Smooth muscle cell of the pulmonary artery (primary cell): ENCODE measurements at places on chromosomes 7 and 10. TPM values are rescaled to one million over a fixed set of nuclear protein-coding genes. Genes with fewer than 3 reads are reported as not detected.

The CCL24 gene
- not detected in 2 replicates for total RNA-seq

The FOXI2 gene
- total RNA-seq = not detected in 2 replicates

The ZC3HAV1 gene
- 39.7 and 42.8 TPM in 2 replicates for total RNA-seq

The CFTR gene
- total RNA-seq = not detected in 2 replicates

The CRTAC1 gene
- 0.07 and 0.50 TPM in 2 replicates for total RNA-seq

The AGBL3 gene
- 0.66 and 0.91 TPM in 2 replicates for total RNA-seq

The CLEC5A gene
- not detected in 2 replicates for total RNA-seq

The A1CF gene
- total RNA-seq = not detected in 2 replicates

The OR2A1 gene
- 0.07 and 0.33 TPM in 2 replicates for total RNA-seq

The GPER1 gene
- total RNA-seq = 3.2 and 5.3 TPM in 2 replicates

The CYP17A1 gene
- not detected in 2 replicates for total RNA-seq

The AKR1C8 gene
- not detected in 2 replicates for total RNA-seq

The DHTKD1 gene
- total RNA-seq = 12.6 and 12.9 TPM in 2 replicates

The NAT16 gene
- total RNA-seq = not detected in 2 replicates

The VGF gene
- 0.07 and 0.26 TPM in 2 replicates for total RNA-seq

The SNCG gene
- 4.5 and 13.0 TPM in 2 replicates for total RNA-seq

The BLVRA gene
- 22.7 and 26.3 TPM in 2 replicates for total RNA-seq

The FGL2 gene
- 86.5 and 91.3 TPM in 2 replicates for total RNA-seq

The HOXA4 gene
- total RNA-seq = 0.59 and 2.0 TPM in 2 replicates

The AKR1C1 gene
- total RNA-seq = 79.3 and 99.2 TPM in 2 replicates

The GIMAP4 gene
- total RNA-seq = 0.13 and 0.33 TPM in 2 replicates

The DYDC2 gene
- total RNA-seq = not detected in 2 replicates

The BMPER gene
- 18.8 and 40.1 TPM in 2 replicates for total RNA-seq

The SVOPL gene
- total RNA-seq = not detected in 2 replicates

The SYPL1 gene
- total RNA-seq = 62.2 and 90.4 TPM in 2 replicates

The OR9A2 gene
- 0.13 TPM in 1 of 2 replicates, not detected in the other for total RNA-seq

The INA gene
- total RNA-seq = 0.33 and 1.3 TPM in 2 replicates

The RAB19 gene
- not detected in 2 replicates for total RNA-seq

The PIP4K2A gene
- 23.2 and 36.0 TPM in 2 replicates for total RNA-seq

The ADAM22 gene
- total RNA-seq = 0.43 and 0.52 TPM in 2 replicates

The CPA2 gene
- not detected in 2 replicates for total RNA-seq

The EBLN1 gene
- total RNA-seq = not detected in 2 replicates

The IFIT3 gene
- total RNA-seq = 7.5 and 19.9 TPM in 2 replicates
